Stimulated activated CD8-positive, alpha-beta memory T cell treated with anti-CD3 and anti-CD28 coated beads, Interleukin-7, amount 100 ng/mL, for 1 hour (primary cell): ENCODE measurements at places on chromosomes 7 and 10.

DNA sequence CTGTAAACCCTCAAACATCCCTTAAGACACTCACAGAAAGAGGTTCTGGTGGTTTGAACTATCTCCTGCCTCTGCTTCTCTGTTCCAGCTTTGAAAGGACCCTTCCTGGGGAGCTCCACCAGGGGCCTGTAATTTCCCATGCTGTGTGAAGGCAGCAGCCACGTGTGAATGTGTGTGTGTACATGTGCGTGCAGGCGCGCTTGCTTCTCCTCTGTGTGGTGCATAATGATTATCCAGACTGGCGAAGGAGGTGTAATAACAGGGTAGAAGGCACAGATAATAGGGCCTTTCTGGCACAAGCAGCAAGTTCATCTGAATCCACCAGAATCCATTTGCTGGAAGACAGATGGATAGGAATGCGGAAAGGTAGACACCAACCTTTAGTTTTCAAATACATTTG lies 466.5 kb downstream of the GRID1 start:
- DNase-seq = no peak

- no peak for DNase-seq
These were observed 322.4 kb upstream of the GHITM start for GRCh38 chr10:83816942-83817341.

- DNase-seq = no peak
These were observed 35.8 kb upstream of the DNMBP start for GRCh38 chr10:100045592-100045991.

- DNase-seq = no peak
These were observed 72.6 kb downstream of the FAM53B start for GRCh38 chr10:124671486-124672075.

DNA sequence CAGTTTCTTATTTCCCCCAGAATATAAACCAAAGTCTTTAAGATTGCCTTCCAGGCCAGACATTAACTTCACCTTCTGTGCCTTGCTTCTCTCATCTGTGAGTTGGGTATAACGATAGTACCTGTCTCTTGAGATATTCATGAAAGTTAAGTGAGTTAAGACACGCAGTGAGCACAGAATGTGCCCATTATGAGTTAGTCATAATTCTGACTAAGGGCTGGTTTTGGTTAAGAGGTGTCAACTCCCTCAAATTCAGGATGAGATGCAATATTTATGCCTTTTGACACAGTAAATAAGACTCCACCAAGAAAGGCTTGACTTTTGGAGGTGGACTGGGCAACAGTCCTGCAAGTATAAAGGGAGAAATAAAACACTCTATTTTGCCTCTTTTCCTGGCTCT lies 528.7 kb upstream of the IGFBP3 start:
- no peak for DNase-seq

GRCh38 chr10:60172363-60172990 lies 217.2 kb downstream of the ANK3 start:
- DNase-seq = no peak

DNA sequence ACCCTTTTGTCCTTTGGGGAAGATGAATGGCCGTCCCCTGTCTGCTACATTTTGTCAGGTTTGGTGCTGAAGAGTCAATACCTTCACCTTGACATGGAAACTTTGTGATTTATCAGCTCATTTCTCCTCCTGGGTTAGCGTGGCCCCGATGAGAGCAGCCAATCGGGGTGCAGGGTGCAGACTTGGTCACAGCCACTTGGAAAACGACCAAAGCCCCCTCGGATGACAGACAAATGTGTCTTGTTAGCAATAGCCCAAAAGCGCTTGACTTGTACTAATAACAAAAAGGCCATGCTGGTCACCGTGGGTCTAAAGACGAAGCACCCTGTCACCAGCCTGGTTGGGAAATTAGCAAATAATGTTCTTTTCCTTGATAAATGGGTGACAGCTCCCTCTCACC lies 103.7 kb downstream of the EBF3 start:
- DNase-seq = no peak

DNA sequence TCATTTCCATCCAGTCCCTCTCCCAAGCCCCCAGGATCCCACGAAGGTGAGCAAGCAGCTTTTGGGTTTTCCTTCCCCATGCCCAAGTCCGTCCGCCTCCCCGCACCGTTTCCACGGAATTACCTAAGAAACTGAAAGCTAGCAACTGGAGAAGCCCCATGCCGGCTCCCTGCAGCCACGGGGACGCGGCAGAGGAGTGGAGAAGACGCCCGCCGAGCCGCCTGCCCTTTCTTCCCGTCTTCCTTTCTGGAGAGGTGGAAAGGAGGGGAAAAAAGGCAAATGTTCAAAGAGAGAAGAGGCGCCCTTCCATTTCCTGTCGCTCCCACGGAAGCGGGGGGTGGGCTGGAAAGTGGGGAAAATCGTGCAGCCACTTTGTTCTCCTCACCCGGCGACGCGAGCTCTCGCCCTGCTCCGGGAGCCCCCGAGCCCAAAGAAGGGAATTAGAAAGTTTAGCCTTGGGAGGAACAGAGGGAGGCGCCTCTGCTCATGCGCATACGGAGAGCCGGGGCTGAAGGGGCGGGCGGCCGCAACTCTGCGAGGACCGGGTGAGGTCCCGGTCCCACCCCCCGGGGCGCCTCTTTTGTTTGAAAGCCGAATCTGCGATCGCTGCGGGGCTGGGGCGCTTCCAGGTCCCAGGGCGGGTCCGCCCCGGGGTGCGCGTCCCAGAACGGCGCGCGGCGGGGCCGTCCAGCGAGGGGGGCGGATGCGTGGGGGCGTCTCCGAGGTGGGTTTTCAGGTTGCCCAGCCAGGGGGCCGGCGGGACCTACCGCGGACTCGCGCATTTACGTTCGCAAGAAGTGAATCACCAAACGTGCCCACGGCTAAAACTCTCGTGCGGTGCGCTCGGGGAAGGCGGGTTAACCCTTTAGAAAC lies at the start of gene LAMB1:
TSS of gene LAMB1 (minus strand) at position 436 of the 873 bp plus-strand sequence. CDS start at position 160, 276 bp downstream.
- no peak for DNase-seq

GRCh38 chr7:108809356-108809755 lies 239.7 kb downstream of the DNAJB9 start:
- DNase-seq = no peak

- DNase-seq = no peak
These were observed 37.7 kb upstream of the ZNF107 start for GRCh38 chr7:64628192-64628591.

DNA sequence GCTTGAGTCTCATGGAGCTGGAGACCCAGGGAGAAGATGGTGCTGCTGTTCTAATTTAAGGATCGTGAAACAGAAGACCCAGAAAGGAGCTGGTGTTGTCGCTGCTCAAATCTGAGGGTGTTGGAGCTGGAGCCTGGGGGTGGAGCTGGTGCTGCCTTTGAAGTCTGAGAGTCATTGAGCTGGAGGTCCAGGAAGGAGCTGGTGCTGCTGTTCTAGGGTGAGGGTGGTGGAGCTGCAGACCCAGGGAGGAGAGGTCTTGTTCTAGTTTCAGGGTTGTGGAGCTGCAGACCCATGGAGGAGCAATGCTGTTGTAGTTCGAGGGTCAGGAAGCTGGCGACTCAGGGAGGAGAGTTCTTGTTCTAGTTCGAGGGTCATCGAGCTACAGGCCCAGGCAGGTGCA lies 84.1 kb upstream of the ZNF479 start:
- DNase-seq = no peak

- DNase-seq = no peak
These were observed 298.6 kb downstream of the REEP3 start for GRCh38 chr10:63819753-63820329.

DNA sequence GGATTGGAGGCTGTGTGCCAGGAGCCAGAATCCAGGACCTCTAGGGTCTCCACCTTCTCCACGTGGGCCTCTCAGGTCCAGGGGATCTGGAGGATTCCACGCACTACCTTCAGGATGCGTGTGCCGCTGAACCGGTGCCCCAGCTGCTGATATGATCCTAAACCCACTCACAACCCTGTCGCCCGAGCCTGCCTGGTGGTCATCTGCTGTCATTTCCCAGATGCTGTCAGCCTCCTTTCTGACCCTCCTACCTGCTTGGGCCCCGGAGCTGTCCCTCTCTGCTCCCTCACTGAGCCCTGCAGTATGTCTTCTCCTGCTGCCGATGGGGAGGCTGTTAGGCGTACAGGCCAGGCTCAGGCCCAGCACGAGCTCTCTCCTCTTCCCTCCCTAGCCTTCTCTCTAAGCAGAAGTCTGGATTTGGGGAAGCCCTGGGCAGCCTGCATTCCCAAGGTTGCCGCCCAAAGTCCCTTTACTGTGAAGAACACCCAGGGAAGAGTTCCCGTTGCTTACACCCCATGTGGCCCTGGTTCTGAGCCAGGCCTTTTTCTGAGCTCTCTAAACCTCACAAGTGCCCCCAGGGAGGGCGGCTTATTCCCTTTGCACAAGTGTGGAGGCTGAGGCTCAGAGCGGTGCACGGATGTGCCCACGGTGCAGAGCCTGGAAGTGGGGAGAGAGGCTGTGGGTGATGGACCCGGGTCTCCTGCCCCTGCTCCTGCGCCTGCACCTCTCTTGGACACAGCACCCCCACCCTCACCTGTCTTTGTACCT lies 30.8 kb upstream of the ZNF488 start:
- no peak for DNase-seq
